ENCODE measurements at places on chromosomes 3 and 15.
A peak's percentile ranks its signal among the peaks of the same experiment; 100 is the strongest.

GRCh38 chr3:115928376-115928775 lies 305.1 kb downstream of the GAP43 start:
- no peak for DNase-seq
- no peak overlapping the region for H3K27ac ChIP-seq
- H3K4me1 ChIP-seq: no peaks in the 10 kb centered on the region
- no peaks in the 10 kb centered on the region for H3K27me3 ChIP-seq
- H3K36me3 ChIP-seq: no peaks in the 10 kb centered on the region
- no peak overlapping the region for H3K4me3 ChIP-seq

- no peaks in the 10 kb centered on the region for H3K4me1 ChIP-seq
- no peak overlapping the region for H3K4me3 ChIP-seq
- no peaks in the 10 kb centered on the region for H3K36me3 ChIP-seq
- H3K27me3 ChIP-seq: no peaks in the 10 kb centered on the region
Observed at GRCh38 chr3:126119008-126119675, 35.2 kb upstream of the SLC41A3 start.

- no peak overlapping the region for H3K4me3 ChIP-seq
- H3K36me3 ChIP-seq: peaks cover 100% of the 10 kb centered on the region
- no peak overlapping the region for H3K27ac ChIP-seq
Observed at GRCh38 chr3:15015456-15015855, 49.7 kb downstream of the MRPS25 start.

- no peak for DNase-seq
- H3K27ac ChIP-seq: no peak overlapping the region
- no peaks in the 10 kb centered on the region for H3K36me3 ChIP-seq
- peaks cover 10% of the 10 kb centered on the region for H3K4me1 ChIP-seq
- no peaks in the 10 kb centered on the region for H3K27me3 ChIP-seq
Observed at GRCh38 chr3:51715231-51715976, 8.5 kb downstream of the GRM2 start.

- no peak overlapping the region for H3K27ac ChIP-seq
- H3K4me3 ChIP-seq: no peak overlapping the region
- no peaks in the 10 kb centered on the region for H3K36me3 ChIP-seq
- no peaks in the 10 kb centered on the region for H3K4me1 ChIP-seq
Observed at GRCh38 chr3:32968166-32968919, 16.9 kb downstream of the CCR4 start.

- no peaks in the 10 kb centered on the region for H3K27me3 ChIP-seq
- no peaks in the 10 kb centered on the region for H3K36me3 ChIP-seq
- H3K4me1 ChIP-seq: peaks cover 89% of the 10 kb centered on the region
- DNase-seq: no peak
- no peak overlapping the region for H3K4me3 ChIP-seq
Observed at GRCh38 chr3:15276028-15276724, 56.2 kb downstream of the SH3BP5 start.

DNA sequence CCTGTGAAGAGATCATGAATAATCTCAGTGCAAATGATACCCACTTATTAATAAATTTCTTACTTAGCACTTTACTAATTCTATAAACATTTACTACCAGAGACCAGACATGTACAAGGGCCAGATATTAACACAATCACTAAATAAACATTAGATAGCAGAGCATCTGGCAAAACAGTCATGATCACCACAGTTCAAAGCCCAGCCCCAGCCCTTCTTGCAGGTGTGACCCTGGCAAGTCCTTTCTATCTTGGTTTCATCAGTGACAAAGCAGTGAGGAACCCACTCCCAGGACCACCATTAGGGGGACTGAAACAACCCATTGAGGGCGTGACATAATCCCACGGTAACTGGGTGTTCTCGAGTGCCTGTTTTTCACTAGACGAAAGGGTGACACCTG lies 11.6 kb downstream of the ZXDC start:
- peak; percentile 20 for DNase-seq
- no peak overlapping the region for H3K27ac ChIP-seq
- H3K36me3 ChIP-seq: peaks cover 96% of the 10 kb centered on the region
- H3K4me3 ChIP-seq: no peak overlapping the region
- H3K4me1 ChIP-seq: peaks cover 16% of the 10 kb centered on the region

GRCh38 chr15:58410353-58410752 lies 21.4 kb upstream of the LIPC start:
- H3K36me3 ChIP-seq: no peaks in the 10 kb centered on the region
- DNase-seq: no peak
- H3K27ac ChIP-seq: peak overlapping the region; percentile 20
- no peaks in the 10 kb centered on the region for H3K4me1 ChIP-seq

DNA sequence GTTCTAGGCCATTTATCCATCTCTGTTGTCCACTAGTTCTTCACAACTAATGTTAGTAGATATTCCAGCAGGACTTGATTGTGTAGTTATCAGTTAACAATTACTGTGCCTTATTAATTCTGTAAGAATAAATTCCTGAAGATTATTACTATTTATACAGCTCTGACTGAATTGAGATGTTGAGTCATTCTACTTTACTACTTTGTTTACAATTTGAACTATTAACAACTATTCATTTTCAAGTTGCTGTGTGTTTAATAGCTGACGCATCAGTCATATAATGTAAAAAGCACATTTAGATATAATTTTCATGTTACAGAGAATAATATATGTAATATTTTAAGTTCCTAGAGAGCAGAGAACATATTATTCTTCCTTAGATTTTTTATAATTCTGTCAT lies 21.1 kb downstream of the DZIP3 start:
- H3K27me3 ChIP-seq: no peaks in the 10 kb centered on the region
- DNase-seq: no peak
- H3K36me3 ChIP-seq: no peaks in the 10 kb centered on the region
- no peak overlapping the region for H3K27ac ChIP-seq
- no peak overlapping the region for H3K4me3 ChIP-seq

GRCh38 chr15:48469681-48470080 lies 138.5 kb downstream of the DUT start:
- H3K36me3 ChIP-seq: no peaks in the 10 kb centered on the region
- no peaks in the 10 kb centered on the region for H3K27me3 ChIP-seq
- no peak overlapping the region for H3K4me3 ChIP-seq

DNA sequence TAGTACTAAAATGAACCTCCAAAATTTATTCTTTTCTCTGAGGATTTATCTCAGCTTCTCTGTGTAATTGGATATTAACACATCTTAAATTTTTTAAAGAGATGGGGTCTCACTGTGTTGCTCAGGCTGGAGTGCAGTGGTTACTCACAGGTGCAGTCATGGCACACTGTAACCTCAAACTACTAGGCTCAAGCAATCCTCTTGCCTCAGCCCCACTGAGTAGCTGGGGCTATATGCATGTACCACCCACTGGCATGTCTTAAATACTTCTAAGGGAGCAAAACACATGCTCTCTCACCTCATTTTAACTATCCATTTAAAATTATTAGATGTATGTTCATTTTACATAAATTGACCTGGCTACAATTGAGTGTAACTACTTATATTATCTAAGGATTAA lies 11.3 kb upstream of the TMEM87A start:
- H3K27me3 ChIP-seq: no peaks in the 10 kb centered on the region
- H3K4me1 ChIP-seq: no peaks in the 10 kb centered on the region
- H3K4me3 ChIP-seq: no peak overlapping the region
- no peak for DNase-seq

DNA sequence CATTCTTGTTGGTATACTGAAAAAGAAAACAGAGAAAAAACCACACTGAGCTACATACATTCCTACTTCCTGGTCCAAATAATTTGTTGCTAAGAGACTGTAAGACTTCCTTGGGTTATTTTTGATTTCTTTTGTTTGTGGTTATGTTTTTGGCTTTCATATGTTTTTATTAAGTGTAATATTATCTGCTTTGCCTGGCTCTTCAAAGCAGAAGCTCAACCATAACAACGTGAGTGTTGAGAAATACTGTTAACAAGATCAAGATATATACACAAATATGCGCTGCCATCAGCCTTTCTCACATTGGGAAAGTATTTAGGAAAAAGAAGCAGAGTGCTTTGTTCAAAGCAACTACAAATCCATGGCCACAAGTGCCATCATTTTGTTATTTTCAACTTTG lies 556.2 kb upstream of the CBLB start:
- no peaks in the 10 kb centered on the region for H3K36me3 ChIP-seq
- no peak overlapping the region for H3K4me3 ChIP-seq
- DNase-seq: no peak
- no peaks in the 10 kb centered on the region for H3K27me3 ChIP-seq
- H3K4me1 ChIP-seq: no peaks in the 10 kb centered on the region

DNA sequence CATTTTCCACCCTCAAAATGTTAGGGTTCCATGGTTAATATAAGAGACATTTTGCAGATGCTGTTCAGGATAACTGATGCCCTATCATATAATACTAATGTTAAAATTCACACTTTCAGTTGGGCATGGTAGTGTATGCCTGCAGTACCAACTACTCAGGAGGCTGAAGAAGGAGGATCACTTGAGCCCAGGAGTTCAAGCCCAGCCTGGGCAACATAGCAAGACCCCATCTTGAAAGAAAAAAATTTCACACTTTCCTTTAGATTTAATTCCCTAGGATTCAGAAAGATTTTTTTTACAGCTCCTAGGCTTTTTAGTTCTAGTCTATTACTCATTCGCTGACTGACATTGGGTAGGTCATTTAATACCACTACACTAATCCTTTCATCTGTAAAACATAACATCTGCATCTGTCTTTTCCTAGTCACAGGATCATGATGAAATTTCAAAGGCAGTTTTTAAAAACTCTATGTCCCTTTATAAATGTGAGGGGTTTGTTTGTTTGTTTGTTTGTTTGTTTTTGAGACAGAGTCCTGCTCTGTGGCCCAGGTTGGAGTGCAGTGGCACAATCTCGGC lies 103.7 kb downstream of the MYO5A start:
- no peaks in the 10 kb centered on the region for H3K4me1 ChIP-seq
- H3K27ac ChIP-seq: no peak overlapping the region
